HS-5 (cell line): ENCODE measurements at places on chromosomes 13 and 19.

DNA sequence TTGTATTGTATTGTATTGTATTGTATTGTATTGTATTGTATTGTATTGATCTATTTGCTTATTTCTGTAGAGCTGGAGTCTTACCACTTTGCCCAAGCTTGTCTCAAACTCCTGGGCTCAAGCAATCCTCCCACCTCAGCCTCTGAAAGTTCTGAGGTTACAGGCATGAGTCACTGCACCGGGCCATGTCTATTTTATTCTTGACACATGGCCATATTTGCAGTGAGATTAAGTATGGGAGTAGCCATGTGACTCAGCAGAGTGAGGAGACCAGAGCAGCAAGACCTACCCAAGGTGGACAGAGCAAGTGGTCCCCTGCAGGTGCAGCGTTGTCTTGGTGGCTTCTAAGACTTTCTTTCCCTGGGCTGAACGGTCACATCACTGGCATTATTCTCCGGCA is 49.1 kb upstream of the UBAC2 start:
- DNase-seq, result peak; percentile 15

- no peak for DNase-seq
Measured at GRCh38 chr13:112910016-112910415, 59.0 kb upstream of the MCF2L start.

DNA sequence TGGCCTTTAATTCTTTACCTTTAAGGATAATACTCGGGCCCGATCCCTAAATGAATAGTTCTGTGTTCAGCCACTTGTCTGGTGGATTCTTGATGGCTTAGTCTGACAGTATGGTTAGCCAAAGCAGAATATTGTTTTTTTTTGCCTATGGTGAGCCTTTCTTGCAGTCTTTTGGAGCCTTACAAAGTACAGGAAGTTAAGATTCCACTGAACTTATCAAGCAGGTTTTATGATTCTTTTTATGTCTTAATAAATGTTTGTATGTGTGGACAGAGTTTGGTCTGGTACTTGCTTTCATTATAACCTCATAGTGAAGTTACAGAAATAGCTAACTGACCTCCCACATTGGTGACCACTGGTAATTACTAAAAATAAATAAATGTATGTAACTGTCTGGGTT is 17.1 kb downstream of the PCCA start:
- DNase-seq, result no peak

- DNase-seq, result no peak
Measured at GRCh38 chr19:47161876-47162489, 31.3 kb downstream of the SAE1 start.

- peak; percentile 25 for DNase-seq
Measured at GRCh38 chr13:114067381-114067885, 65.0 kb downstream of the RASA3 start.

GRCh38 chr19:2266183-2266993 is 10.2 kb upstream of the JSRP1 start:
- no peak for DNase-seq
